ENCODE measurements at places on chromosomes 2 and 18.

GRCh38 chr2:51108794-51109193, 76.9 kb upstream of the NRXN1 start:
- DNase-seq: no peak

GRCh38 chr18:13606604-13607254, 119.6 kb downstream of the FAM210A start:
- no peak for DNase-seq

GRCh38 chr2:214881647-214882202, 72.2 kb upstream of the BARD1 start:
- no peak for DNase-seq

- peak; percentile 21 for DNase-seq
These were observed 43.7 kb downstream of the MEX3C start for GRCh38 chr18:51153659-51154371.

DNA sequence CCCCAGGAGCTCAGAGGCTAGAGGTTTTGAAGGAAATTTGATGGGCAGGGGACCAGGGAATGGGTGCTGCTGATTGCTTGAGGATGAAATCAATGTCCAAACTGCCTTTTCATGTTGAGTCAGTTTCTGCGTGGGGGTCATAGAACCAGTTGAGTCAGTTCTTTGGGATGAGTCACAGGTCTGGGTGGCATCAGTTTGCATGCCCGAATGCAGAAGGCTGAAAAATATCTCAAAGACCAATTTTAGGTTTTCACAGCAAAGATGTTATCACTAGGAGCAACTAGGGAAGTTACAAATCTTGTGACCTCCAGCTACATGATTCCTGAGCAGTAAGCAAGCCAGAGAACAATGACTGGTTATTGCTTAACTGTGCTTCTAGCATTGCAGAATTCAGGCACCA, 1135.1 kb upstream of the CRIM1 start:
- no peak for DNase-seq

DNA sequence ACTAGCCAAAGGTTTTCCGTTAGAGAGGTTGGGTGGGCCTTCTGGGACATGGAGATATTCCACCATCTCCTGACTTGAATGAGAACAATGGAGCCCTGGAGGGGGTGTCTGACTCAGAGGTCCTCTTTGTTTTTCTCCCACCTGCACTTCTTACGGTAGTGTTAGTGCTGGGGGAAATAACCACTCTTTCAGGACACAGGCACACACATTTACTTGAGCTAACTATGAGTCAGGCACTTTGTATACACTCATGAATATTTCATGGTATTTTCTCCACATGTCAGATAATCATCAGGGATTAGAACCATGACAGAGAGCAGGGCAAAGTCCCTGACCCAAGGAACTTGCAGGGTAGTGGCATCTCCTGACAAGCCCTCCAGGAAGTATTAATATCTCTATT, 439.1 kb downstream of the TSN start:
- no peak for DNase-seq

DNA sequence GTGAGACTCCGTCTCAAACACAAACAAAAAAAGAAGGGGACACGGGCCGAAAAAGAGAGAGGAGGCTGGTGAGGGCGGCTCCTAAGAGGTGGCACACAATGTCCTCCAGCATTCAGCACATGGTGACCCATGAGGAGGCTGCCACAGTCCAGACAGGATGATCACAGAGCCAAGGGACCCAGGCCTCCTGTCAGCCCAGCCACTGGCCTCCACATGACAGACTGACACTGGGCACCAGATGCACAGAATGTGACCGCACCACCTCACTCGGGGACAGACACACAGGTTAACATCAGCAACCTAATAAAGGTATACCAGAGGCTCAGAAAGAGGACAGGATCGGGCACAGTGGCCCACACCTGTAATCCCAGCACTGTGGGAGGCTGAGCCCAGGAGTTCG, 21.0 kb downstream of the PASK start:
- no peak for DNase-seq

GRCh38 chr18:31684279-31685096, at the start of gene B4GALT6:
Gene B4GALT6 (minus strand): TSS chr18:31684581. CDS start chr18:31684426, 155 bp downstream.
- DNase-seq: peak; percentile 36

GRCh38 chr2:229164545-229165249, 106.4 kb downstream of the PID1 start:
- DNase-seq: no peak

DNA sequence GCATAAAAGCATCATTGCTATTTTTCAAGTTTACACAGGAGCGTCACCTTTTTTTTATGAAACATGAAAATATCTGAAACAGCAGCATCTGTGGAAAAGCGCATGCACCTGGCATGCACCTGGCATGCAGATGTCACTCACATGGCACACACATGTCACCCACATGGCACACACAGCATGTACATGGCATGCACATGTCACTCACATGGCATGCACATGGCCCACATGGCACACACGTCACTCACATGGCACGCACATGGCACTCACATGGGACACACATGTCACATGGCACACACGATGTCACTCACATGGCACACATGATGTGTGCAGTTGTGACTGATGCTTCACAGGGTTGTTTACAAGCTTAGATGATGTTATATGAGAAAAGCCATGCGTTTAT, 188.0 kb downstream of the ZNF407 start:
- DNase-seq: no peak

DNA sequence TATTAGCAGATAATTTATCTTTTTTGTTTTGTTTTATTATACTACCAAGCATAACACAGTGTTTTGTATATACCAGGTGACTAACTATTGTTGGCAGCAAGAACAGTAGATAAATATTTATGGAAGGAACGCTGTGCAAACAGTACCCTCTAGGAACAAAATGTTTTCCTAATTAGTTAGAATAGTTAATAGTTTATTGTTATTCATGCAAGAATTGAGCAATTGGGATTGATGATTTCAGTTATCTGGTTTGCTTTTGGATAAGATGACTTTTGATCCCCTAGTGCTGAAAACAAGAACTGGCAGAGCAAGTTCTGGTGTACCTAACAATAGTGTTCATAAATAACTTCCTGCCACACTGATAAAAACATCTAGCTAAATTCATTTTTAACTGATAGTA, 323.3 kb downstream of the TGIF1 start:
- no peak for DNase-seq

DNA sequence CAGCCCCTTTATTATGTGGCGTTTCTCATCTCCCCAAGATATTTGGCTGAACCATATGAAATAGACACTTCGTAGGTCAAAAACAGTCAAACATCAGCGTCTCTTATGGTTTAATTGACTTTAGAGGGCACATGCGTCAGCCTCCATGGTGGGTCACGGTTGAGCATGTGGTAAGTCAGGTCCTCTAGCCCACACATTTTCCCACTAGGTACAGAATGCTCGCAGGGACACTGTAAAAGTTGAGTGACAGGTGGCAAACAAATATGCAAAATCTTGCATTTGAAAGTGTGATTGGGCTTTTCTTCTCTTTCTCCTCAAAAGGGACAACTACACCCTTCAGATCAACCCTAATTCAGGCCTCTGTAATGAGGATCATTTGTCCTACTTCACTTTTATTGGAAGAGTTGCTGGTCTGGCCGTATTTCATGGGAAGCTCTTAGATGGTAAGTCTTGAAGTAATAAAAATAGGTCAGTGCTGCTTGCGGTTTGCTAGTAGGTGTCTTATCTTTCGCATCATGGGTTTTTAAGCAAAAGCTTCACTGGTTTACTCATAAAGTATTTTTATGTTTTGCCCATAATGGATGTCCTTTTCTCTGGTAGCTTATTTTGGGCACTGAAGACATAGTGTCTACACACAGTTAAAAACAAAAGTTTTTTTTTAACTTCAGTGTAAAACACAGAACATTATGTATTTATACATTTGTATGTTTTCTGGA, 261.3 kb downstream of the ALPK2 start:
- no peak for DNase-seq

- no peak for DNase-seq
These were observed 68.8 kb downstream of the GALNT13 start for GRCh38 chr2:153940511-153940910.

GRCh38 chr2:186496401-186496800, 10.3 kb downstream of the ZC3H15 start:
- no peak for DNase-seq

DNA sequence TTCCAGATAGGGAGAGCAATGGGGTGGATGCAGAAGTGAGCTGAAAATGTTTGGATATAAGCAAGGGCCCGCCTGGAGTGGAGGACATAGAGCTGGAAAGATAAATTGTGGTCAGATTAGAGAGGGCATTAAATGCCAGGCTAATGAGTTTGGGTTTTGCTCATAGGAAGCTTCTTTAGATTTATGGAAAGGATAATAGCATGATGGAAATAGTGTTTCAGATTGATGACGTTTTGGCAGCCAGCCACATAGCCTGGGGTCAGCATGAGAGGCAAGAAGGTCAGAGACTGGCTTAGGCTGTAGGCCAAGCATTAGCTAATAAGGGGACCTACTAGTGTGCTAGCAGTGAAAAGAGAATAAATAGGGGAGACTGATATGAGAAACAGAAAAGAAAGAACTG, 321.6 kb downstream of the STK39 start:
- no peak for DNase-seq

GRCh38 chr18:50880119-50880465, 1.2 kb downstream of the ME2 start:
- DNase-seq: no peak

DNA sequence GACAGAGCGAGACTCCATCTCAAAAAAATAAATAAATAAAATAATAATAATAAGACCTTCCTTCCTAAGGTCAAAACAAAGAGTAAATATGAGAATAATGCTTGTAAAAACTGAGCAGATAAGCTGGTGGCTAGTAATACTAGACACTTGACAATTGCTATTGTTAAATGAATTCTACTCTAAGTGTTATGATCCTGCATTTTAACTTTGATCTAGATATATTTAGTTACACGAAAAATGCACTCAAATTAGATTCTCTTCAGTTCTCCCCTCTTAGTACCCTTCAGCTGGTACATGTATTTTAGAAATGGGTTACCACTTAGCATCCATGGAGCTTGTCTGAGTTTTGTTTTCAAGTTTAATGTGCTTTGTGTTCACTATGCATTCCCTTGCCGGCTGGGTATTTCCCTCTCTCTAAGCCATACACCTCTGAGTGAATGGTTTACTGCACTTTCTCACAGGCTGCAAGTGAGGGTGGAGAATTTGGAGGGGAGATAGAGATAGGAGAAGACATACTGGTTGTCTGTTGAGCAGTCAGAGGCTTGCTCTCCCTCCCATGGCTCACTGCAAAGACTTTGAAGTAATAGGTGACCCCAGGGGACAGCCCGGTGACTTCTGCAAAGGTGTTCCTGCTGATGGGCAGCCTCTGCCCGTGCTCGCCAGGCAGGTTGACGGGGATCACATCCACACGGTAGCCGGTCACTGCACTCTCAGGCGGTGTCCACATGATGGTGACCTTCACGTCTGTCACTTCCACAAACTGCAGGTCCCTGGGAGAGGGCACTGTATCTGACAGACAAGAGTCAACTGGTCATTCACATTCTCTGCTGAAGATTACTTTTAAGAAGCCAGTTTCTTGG, 29.9 kb downstream of the FN1 start:
- DNase-seq: no peak

DNA sequence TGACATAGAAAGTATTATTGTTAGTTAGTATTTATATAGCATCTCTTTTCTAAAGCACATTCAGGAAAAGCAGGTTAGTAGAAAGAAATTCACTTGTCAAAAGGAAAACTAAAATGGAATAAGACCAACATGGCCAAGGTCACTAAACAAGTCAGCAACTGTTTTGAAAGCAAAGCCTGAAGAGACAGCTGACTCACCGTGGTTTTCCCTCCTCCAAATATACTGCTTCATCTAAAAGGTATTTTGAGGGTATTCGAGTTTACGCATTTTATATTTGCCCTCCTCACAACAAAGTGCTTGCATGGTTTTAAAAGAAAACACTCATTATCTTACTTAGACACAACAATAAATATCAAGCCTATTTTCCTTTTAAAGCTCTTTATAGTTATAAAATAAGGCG, 24.0 kb downstream of the ZNF385B start:
- no peak for DNase-seq

DNA sequence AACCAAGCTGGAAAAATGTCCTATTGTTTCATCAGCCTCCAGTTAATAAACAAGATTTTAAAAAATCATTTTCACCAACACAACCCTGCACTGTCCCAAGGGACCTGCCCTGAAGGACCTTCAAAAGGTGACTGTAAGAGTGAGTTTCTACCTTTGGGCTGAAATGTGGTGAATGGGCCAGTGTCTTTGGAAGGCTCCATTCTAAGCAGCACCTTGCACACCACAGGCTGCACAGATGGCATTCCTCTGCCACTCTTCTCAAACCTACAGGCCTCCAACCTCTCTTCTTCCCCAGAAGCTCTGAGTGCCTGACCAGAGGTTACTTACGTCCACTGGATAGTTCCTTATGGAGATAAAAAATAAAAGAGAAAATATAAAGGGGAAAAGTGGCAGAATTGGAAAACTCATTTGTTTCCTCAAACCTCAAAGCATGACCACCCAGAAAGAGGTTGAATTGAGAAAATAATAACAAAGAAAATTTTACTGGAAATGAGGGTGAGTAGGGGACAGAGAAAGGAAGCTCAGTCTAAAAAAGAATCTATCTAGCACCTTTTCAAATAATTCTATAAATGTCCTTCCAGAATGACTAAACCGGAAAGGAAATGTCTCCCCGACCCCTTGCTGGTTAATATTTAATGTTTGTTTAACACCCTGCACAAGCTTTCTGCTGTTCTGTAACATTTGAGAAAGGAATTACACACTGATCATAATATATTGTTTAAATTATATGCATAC, 175.7 kb downstream of the METTL4 start:
- no peak for DNase-seq

DNA sequence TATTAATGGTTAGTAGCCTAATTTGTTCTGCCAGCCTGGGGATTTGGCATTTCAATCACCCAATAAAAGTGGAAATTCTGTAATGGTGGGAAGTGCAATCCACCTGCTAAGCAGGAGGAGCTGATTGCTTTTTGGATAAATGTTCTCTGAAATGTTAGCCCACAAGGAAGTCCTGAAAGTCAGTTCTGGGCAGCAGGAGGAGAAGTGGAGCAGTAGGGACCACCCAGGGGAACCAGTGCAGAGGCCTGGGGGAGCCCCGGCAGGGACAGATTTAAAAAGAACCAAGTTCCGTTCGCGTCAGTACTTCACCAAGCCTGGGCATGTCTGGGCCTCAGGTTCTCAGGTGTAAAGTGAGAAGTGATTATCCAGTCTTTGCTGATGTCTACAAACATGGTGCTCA, 248.5 kb upstream of the RAB6C start:
- no peak for DNase-seq
